Large intestine (tissue), 12 donors: ENCODE measurements at places on chromosomes 6 and 20. TPM values are rescaled to one million over a fixed set of nuclear protein-coding genes. Genes with fewer than 3 reads are reported as not detected.

DNA sequence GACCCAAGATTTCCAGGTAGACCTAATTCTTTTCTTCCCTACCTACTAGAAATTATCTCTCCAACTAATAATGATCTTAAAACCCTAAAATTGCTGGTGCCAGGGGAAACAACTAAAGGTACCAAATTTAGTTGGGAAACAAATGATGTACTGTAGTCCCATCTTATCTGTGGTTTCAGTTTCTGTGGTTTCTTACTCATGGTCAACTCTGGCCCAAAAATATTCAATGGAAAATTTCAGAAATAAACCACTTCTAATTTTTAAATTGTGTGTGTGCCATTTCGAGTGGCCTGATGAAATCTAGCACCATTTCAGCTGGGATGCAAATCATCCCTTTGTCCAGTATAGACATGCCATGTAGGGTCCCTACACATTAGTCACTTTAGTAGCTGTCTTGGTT, 475.2 kb upstream of the EPHA7 start:
- H3K27me3 ChIP-seq = no peaks in the 10 kb centered on the region
- no peaks in the 10 kb centered on the region for H3K36me3 ChIP-seq
- H3K4me1 ChIP-seq = no peaks in the 10 kb centered on the region
- no peak overlapping the region for H3K27ac ChIP-seq
- H3K4me3 ChIP-seq = no peak overlapping the region
- DNase-seq = no peak

- H3K4me1 ChIP-seq = no peaks in the 10 kb centered on the region
- peaks cover 23% of the 10 kb centered on the region for H3K27me3 ChIP-seq
- no peak overlapping the region for H3K27ac ChIP-seq
- H3K4me3 ChIP-seq = no peak overlapping the region
Observed at GRCh38 chr6:7671076-7671475, 54.8 kb upstream of the BMP6 start.

DNA sequence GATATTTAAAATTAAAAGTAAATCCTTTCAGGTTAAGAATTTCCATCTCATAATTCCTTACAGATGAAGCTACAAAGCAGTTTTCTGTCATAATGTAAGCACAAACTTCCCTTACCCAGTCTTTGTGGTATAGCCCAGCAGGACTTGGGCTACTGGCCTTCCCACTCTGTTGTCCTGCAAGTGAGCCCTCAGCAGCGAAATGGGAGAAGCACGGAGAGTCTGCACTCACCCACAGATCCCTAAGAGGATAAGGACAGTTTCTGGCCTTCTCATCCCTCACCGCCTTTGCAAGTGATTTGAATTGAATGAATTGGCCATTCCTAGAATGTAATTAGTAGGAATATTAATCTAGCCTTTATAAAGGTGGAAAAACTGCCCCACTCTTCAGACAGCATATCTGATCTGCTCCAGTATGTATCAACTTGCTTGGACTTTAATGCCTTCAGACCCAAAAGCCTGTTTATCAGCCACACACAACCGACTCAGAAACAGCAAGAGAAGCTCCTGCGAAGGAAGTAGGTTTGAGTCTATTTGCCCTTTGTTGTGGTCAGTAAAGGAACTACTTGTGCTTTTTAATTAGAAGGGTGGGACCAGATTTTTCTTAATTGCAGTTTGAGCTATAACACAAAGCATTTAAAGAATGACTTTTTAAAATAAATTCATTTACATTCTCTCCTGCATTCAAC, 29.9 kb upstream of the PRDM1 start:
- H3K36me3 ChIP-seq = peaks cover 6% of the 10 kb centered on the region
- peak overlapping the region; percentile 27 for H3K4me3 ChIP-seq
- peak overlapping the region; percentile 84 for H3K27ac ChIP-seq
- H3K4me1 ChIP-seq = peaks cover 19% of the 10 kb centered on the region

- no peaks in the 10 kb centered on the region for H3K27me3 ChIP-seq
- H3K4me3 ChIP-seq = no peak within 1 kb of the TSS
- peaks cover 32% of the 10 kb centered on the region for H3K4me1 ChIP-seq
- peak within 1 kb of the TSS; percentile 86 for H3K27ac ChIP-seq
- peak; percentile 98 for DNase-seq
Observed at GRCh38 chr6:150368762-150369161, at the start of gene IYD. TSS of gene IYD (plus strand) at chr6:150369012. CDS start at chr6:150369032, 20 bp downstream.

Gene TCFL5
- polyA plus RNA-seq = 6.8 TPM

Gene LY6G6F
- polyA plus RNA-seq = 0.07 TPM

Gene TINAG
- polyA plus RNA-seq = 23.7 TPM

DNA sequence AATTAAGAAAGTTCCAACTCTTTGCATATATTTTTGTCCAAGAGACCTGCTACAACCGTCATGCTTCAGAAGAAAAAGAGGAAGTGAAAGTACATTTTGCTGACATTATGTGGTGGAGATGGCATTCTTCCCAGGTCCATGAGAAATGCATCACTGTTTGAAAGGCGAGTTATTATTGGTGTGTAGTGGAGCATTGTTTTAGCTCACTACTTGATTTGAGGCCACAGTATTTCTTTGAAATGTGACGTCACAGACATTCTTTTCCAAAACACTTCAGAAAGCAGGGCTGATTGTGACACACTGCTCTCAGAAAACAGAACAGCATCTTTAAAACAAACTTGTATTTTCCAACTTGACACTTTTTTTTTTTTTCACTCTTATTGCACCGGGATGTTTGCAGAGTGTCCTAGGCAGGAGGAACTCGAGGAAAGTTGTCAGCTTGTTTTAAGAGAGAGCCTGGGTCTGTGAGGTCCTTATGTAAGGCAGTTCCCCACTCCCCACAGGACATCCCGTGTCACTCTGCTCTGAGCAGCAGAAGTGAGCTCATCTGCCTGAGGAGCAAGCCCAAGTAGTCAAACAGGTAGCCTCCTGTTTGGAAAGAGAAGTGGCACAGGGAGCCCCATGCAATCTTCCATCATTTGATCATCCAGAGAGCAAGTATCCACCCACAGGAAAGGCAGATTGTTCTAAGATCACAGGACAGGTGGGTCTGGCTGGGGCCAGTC, 1.1 kb downstream of the SPTLC3 start:
- peak overlapping the region; percentile 66 for H3K27ac ChIP-seq
- H3K4me3 ChIP-seq = peak overlapping the region; percentile 47
- peaks cover 10% of the 10 kb centered on the region for H3K4me1 ChIP-seq
- peak; percentile 74 for DNase-seq

GRCh38 chr6:129750360-129750759, 40.4 kb upstream of the ARHGAP18 start:
- H3K4me3 ChIP-seq = no peak overlapping the region
- H3K4me1 ChIP-seq = no peaks in the 10 kb centered on the region
- no peak overlapping the region for H3K27ac ChIP-seq
- no peak for DNase-seq

DNA sequence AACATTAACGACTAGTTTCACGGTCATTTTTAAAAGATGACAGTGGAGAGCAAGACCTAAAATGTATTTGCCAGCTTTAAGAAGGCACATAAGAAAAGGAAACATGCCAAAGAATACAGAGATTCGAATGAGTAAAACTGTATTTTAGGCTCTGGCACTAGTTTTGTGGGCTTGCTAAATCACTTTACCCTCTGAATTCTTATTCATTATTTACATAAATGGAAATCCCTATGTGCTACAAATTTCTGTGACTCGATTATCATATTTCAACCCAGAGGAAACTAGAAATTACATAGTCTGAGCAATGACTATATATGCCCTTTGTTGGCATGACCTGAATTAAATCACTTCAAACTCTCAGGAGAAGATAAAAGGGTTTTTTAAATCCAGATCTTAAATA, 441.7 kb upstream of the RNF217 start:
- no peak overlapping the region for H3K27ac ChIP-seq
- H3K4me1 ChIP-seq = no peaks in the 10 kb centered on the region
- H3K36me3 ChIP-seq = no peaks in the 10 kb centered on the region
- DNase-seq = no peak

Gene ME1
- 11.9 TPM for polyA plus RNA-seq

Gene SALL4
- polyA plus RNA-seq = 9.0 TPM

DNA sequence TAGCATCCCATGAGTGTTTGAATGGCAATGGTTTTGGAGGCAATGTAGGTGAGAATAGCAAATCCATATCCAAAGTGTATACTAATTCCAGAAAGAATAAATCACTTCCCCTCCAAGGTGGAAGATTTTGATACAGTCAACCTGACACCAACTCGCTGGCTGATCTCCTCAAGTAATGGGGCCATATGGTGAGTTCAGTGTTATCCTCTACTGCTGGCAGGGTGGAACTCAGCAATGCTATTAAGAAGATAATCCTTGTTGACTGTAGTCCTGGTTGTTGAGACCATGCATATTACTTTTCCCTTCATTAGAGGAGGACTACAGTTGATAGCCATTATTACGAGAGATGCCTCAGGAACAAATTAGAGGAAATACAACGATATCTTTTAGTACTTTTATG, 17.8 kb upstream of the HLA-DQB1 start:
- H3K4me3 ChIP-seq = no peak overlapping the region
- H3K27ac ChIP-seq = no peak overlapping the region
- no peaks in the 10 kb centered on the region for H3K27me3 ChIP-seq

DNA sequence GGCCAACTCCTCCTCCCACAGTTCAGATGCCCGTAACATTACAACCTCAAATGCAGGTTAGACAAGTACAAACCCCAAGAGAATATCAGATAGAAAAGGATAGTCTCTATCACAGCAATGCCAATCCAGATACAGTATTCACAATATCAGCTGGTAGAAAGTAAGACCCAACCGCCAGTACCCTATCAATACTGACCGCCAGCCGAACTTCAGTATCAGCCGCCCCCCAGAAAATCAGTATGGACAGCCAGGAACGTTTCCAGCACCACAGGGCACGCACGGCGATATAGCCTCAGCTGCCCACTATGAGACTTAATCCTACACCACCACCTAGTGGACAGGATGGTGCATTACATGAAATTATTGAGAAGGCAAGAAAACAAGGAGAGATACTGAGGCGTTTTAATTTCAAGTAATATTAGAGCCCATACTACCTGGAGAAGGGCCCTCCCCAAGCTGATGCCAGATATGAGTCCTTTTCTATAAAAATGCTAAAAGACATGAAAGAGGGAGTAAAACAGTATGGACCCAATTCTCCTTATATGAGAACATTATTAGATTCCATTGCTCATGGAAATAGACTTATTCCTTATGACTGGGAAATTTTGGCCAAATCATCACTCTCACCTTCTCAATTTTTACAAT, 17.6 kb upstream of the EIF2S2 start:
- no peaks in the 10 kb centered on the region for H3K27me3 ChIP-seq
- no peak overlapping the region for H3K27ac ChIP-seq
- no peak overlapping the region for H3K4me3 ChIP-seq

Gene ZFP57
- not detected for polyA plus RNA-seq

- no peak for DNase-seq
- H3K36me3 ChIP-seq = no peaks in the 10 kb centered on the region
- H3K27ac ChIP-seq = no peak overlapping the region
- H3K4me3 ChIP-seq = no peak overlapping the region
- H3K4me1 ChIP-seq = peaks cover 14% of the 10 kb centered on the region
- H3K27me3 ChIP-seq = no peaks in the 10 kb centered on the region
Observed at GRCh38 chr6:167746390-167746907, 80.3 kb upstream of the AFDN start.

- no peak overlapping the region for H3K4me3 ChIP-seq
- no peak overlapping the region for H3K27ac ChIP-seq
- H3K4me1 ChIP-seq = no peaks in the 10 kb centered on the region
- no peaks in the 10 kb centered on the region for H3K36me3 ChIP-seq
- H3K27me3 ChIP-seq = no peaks in the 10 kb centered on the region
- DNase-seq = peak; percentile 13
Observed at GRCh38 chr6:132962936-132963868, 148.8 kb downstream of the RPS12 start.

Gene BMP5
- polyA plus RNA-seq = 26.8 TPM

Gene AVP
- 0.49 TPM for polyA plus RNA-seq

DNA sequence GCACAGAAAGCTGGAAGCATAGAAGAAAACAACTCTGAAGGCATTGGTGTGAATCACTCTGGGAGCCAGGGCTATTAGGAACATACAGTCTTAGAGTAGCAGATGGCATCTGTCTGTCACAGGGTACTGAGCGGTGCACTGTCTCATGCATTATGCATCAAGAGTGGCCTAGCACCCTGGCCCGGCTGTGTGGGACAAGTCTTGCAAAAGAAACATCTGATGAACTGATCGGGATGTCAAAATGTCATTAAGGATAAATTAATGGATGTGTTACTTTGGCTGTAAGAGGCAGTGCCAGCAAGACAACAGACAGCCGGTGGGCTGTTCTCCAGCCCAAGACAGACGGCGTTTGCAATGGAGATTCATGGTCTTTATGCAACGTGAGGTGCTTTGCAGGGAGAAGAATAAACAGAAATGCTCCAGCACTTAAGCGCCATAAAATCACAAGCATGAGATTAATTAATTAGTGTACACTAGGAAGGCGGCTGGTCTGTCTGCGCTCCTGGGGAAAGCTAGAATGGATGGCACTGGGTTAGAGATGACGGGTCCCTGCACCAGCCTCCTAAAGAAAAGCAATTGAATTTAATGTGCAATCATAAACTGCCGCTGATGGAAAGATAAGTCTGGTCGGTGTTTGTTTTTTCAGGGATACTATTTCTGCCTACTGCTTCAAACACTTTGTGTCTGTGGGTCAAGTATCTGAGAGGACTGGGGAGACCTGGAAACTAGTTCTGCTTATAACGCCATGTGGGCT, 600.6 kb upstream of the CHD6 start:
- no peak overlapping the region for H3K27ac ChIP-seq
- H3K27me3 ChIP-seq = no peaks in the 10 kb centered on the region
- no peak overlapping the region for H3K4me3 ChIP-seq
- no peaks in the 10 kb centered on the region for H3K36me3 ChIP-seq
- DNase-seq = no peak
- no peaks in the 10 kb centered on the region for H3K4me1 ChIP-seq

- H3K27me3 ChIP-seq = no peaks in the 10 kb centered on the region
- H3K4me1 ChIP-seq = peaks cover 50% of the 10 kb centered on the region
- no peaks in the 10 kb centered on the region for H3K36me3 ChIP-seq
- peak; percentile 71 for DNase-seq
Observed at GRCh38 chr6:108947114-108947854, 99.1 kb downstream of the ARMC2 start.

DNA sequence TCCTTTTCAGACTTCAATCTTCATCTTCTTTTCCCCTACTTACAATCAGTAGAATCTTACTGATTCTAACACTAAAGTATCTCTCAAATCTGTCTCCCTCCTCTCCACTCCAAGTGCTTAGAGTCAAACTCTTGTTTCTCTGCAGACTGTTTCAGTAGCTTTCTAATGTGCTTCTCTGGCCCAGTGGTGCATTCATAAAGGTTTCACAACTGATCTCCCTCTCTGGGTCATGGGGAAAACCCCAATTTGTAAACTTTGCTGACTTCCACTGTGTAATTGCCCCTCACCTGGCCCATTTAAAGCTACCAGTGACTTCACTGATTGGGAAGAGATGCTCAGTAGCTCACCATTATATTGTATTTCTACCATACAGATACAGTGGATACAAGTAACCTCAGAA, 183.6 kb downstream of the FAXC start:
- no peaks in the 10 kb centered on the region for H3K36me3 ChIP-seq
- no peak for DNase-seq
- no peaks in the 10 kb centered on the region for H3K4me1 ChIP-seq
- no peak overlapping the region for H3K4me3 ChIP-seq
- no peak overlapping the region for H3K27ac ChIP-seq
- H3K27me3 ChIP-seq = no peaks in the 10 kb centered on the region

GRCh38 chr6:128801621-128802020, 81.3 kb upstream of the LAMA2 start:
- H3K27ac ChIP-seq = no peak overlapping the region
- H3K4me3 ChIP-seq = no peak overlapping the region
- no peak for DNase-seq
- no peaks in the 10 kb centered on the region for H3K27me3 ChIP-seq
- H3K36me3 ChIP-seq = no peaks in the 10 kb centered on the region
- no peaks in the 10 kb centered on the region for H3K4me1 ChIP-seq
